IPS-NIHi11 (cell line): ENCODE measurements at places on chromosomes 2 and 18.

DNA sequence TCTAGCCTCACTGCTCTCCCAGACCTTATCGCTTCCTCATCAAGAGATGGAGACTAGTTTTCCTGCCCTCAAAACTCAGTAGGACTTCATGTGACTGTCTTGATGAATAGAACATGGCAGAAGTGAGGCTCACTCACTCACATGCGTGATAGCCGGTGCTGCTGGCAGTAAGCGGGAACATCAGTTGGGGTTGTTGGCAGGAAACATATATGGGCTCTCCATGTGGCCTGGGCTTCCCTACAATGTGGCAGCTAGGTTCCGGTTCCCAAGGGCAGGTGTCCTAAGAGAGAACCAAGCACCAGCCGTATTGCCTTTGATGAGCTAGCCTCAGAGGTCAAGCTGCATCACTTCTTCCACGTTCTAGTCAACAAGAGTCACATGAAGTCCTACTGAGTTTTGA is 15.2 kb upstream of the FAHD2A start:
- DNase-seq: no peak

DNA sequence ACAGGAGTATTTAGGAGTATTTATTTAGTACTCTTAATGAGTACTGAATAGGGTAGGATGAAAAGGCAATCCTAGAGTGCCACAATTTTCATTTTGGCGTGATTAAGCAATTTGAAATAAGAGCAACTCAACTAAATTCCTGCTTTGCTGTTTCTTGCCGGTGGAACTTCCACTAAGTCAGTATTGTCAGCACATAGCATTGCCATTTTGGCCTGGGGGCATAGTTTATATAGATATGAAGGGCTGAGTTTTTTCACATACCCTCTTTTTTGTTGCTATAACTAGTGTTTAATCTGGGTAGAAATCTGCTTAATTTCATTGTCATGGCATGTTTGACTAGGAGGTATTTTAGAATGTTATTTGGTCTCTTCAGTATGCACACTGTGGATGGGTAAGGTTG is 1.9 kb downstream of the GTF2A1L start:
- DNase-seq: no peak

GRCh38 chr2:211729433-211729832 is 809.2 kb downstream of the ERBB4 start:
- no peak for DNase-seq

- DNase-seq: no peak
Observed at GRCh38 chr2:127660291-127660578, 14.3 kb downstream of the GPR17 start.

- DNase-seq: no peak
Observed at GRCh38 chr2:22795287-22795866, 589.6 kb upstream of the KLHL29 start.

- DNase-seq: no peak
Observed at GRCh38 chr2:83757329-83757728, 701.8 kb downstream of the SUCLG1 start.

- no peak for DNase-seq
Observed at GRCh38 chr2:189673661-189674373, 653 bp upstream of the ANKAR start.

GRCh38 chr2:173030561-173031490 is 44.8 kb upstream of the MAP3K20 start:
- no peak for DNase-seq

GRCh38 chr2:192570788-192571187 is 376.1 kb upstream of the TMEFF2 start:
- DNase-seq: no peak

DNA sequence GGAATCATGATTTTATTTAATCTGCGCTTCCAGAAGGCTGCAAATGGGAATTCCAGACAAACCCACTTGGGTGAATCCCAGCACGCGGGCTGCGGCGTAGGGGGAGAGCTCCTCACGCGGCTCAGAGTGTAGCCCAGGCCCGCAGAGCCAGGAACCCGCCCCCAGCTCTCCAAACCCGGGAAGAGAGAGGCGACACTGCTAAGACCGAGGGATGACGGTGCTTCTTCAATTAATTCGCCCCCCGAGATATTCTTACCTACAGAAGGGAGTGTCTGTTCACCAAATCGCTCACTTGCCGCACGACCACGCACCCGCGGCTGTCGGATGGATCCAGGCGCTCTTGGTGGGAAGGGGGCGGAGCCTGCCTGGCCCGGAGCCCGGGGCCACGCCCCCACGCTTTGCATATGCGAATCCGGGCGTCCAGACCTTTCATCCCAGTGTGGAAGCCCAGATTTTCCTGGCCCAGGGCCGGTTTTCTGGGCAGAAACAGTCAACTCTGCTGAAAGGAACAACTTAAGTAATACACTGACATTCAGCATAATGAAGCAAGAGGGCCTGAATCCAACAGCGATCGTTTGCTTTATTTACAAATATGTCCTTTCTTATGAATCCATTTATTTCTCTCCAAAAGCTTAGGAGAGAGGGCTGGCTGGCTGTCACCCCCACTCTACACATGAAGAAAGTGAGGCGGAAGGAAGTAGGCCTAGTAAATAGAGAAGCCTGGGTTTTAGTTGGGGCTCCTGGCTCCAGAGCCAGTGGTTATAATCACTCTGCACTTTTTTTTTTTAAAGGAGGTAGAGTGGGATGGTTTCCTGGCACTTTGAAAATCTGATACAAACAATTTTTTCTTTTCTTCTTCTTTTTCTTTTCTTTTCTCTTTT is at the start of gene SLC19A3:
TSS of gene SLC19A3 (minus strand) at position 342 of the 881 bp plus-strand sequence. CDS start 15,710 bp downstream, outside the sequence.
- DNase-seq: peak; percentile 95

GRCh38 chr2:164287056-164287455 is 334.2 kb downstream of the GRB14 start:
- DNase-seq: no peak

DNA sequence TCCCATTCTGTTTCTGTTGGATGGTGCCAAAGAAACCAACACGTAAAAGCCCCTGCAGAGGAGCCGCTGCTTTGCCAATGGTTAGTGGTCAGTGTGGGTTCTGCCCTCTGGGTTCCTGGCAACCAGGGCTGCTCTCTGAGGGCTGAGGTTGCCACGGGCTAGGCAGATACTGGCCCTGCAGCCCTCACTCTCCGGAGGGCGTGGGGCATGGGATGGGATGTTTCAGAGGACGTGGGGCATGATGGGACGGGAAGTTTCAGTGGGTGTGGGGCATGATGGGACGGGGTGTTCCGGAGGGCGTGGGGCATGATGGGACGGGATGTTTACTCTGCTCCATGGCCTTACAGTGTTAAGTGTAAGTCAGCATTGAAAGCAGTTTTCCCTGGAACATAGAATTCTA is 34.2 kb downstream of the ADI1 start:
- no peak for DNase-seq

- no peak for DNase-seq
Observed at GRCh38 chr2:31923662-31924061, 87.1 kb downstream of the MEMO1 start.

DNA sequence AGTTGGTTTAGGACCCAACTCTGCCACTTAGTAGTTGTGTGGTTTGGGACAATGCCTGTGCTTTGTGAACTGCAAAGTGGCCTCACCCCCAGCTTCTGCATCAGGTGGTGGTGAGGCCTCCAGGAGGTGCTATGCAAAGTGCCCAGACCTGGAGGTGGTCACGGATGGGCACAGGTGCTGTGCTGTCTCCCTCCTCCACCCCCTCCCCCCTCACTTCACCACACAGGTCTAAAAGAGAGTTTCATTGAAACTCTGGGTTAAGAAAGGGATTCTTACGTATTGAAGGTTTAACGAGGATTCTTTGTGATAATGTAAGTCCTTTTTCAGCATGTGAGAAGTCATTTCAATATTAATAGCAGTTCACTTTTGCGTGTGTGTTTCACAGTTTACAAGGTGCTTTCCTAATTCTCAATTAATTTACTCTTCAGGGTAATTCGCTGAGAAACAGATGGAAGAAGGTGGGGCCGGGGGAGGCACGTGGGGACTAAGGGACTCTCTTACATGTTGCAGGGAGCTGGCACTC is 369.9 kb downstream of the LPIN1 start:
- no peak for DNase-seq

DNA sequence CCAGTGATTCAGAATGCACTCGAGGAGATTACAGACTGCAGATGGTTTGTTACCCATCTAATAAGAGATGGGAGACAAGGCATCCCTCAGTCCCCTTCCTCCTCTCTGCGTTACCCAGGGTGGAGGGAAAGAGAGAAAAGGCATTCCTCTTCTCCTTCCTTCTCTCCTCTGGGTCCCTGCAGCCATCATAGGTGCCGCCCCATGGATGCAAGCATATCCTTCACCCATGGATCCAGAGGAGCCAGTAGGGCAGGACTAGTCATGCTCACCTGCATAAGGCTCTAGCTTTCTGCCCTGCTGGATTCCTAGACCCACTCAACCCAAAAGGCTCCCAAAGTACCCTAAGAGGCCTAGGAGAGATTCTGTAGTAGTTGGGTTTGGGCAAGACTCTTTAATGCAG is 20.4 kb downstream of the CMPK2 start:
- no peak for DNase-seq

DNA sequence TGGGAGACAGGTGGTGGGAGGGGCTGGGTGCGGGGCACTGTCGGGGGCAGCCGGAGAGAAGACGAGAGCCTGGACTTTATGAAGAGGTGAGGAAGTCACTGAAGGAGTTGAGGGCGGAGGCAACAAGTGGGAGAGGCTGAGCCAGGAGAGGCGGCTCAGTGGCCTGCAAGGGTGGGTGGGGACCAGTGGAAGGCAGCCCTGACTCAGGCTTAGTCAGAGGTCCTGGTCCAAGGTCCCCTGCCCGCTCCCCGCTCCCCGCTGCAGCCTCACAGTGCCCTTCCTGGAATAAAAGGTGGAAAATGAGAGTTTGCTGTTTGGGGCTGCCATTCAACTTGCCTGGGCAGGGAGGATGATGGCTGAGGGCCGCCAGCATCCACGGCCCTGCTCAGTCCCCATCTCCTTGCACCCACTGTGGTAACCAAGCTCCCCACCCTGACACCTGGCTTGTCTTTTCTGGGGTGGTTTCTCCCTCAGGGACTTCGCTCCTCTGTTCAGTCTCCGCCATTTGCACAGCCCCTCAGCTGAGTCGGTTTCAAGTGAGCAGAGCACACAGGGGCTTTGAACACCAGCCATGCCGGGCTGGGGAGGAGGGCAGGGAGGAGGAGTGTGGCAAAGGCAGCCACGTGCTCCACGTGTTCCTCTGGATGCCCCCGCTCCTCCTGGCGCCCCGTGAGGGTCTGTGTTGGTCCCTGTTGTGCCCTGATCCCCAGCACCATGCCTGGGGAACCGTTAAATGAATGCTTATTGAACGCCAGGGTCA is 13.7 kb upstream of the RALB start:
- DNase-seq: no peak

DNA sequence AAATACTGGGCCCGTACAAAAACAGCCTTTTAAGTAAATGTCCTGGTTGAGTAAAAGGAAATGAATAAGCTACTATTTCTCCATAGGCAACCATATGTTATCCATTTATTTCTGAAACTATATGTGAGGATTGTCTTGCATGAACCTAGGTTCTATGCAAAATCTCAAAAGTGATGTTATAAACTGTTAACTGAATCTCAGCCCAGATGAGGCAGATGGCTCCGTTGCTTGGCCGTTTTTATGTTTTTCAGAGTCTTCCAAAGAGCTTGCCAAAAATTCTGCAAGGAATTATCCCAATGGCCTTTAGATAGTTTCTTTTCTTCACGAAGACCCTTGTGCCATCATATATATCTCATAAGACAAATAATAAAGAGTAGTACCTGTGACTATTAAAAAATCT is 1669.5 kb upstream of the DDX18 start:
- no peak for DNase-seq

- DNase-seq: no peak
Observed at GRCh38 chr2:205495819-205496218, 186.5 kb upstream of the NRP2 start.

- peak; percentile 76 for DNase-seq
Observed at GRCh38 chr2:157932480-157933159, 56.5 kb upstream of the ACVR1 start.

GRCh38 chr2:188765522-188766470 is 208.4 kb upstream of the COL3A1 start:
- peak; percentile 25 for DNase-seq

DNA sequence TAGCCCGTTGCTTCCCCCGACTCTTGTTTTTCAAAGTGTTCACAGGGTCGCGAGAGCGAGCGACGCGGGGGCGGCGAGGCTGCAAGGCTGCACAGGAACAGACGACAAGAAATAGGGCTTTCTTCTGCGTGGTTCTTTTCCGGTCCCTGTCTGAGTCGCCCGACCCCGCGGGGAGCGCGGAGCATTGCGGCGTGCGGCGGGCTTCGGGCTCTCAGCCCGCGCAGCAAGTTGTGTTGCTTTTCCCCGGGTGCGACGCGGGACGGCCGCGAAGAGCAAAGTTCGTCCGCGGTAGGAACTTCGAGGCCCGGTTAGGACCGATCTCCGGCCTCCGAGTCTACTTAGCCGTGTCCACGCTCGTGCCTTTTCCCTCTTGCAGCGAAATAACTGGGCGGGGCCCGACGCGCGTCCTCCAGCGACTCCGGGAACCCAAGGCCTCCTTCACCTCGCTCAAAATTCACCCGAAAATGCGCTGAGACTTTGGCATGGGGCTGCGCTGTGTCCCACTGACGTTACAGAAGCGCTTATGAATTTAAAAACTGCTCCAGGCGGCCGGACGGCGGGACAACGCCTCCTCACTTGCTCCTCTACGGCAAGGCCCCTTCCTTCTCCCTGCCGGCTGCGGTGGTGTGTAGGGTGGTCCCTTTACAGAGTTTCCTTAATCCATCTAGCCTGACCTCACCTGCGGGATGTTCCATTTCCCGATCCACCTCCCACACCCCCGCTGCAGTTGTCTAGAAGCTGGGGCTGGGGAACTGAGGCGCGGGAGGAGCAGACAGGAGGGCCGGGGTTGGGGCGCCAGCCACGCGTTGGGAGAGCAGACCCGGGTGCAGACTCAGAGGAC is 1.5 kb upstream of the BCL2L11 start:
- DNase-seq: no peak

- DNase-seq: no peak
Observed at GRCh38 chr2:150647943-150648342, 160.5 kb upstream of the RND3 start.

DNA sequence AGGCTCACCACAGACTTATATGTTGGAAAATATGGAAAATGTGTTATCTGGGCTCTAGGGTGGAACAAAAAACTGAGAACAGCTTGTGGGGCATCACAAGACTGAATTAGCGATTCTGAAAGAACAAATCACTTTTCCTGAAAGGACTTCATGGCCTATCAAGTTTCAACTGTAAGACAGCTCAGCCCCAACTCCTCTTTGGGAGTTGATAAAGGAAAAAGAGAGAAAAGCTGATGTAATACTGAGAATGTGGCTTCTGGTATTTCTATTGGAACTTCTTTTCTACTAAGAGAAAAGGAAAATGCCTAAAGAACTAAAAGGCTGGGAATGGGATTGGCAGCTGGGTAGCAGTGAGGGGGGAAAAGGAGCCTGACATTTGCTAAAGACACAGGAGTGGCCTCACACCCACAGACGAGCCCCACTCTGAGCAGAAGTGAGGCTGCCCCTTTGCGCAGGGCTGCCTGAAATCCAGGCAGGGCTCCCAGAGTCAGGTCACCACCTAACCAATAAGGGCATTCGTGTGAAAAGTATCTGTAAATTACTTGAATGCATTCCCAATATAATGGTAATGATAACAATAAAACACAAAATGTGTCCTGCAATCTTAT is 75.6 kb downstream of the LRP2 start:
- no peak for DNase-seq

DNA sequence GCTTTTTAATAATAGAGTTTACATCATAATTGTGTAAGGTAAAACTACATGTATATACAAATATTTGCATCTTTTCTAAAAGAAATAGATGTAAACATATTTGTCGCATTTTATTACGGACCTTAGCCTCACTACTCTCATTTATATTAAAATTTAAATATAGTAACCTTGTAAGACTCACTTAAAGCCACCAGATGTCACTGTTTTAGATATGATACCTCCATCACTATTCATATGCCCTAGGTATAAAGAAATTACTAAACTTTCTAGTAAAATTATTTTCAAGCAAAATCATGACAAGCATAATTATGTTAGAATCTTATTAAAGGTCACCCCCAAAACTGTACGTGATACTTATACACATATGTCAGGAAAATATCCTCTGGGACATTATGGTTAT is 674.3 kb upstream of the REG3G start:
- DNase-seq: peak; percentile 7
